ENCODE measurements at places on chromosomes 7 and 10. TPM values are rescaled to one million over a fixed set of nuclear protein-coding genes. Genes with fewer than 3 reads are reported as not detected.

DNA sequence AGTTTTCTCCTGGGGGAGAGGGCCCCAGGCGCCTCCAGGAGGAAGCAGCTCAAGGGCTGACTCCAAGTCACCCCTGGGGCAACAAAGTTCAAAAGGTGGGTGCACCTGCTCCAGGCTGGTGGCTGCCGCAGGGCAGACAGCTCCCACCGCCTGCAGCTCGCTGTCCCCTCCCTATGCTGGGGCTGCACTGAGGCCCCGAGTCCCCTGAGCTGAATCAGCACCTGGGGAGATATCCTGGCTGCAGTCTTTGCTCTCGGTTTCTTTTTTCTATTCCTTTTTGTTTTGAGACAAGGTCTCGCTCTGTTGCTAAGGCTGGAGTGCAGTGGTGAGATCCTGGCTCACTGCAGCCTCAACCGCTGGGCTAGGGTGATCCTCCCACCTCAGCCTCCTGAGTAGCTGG, 183.4 kb downstream of the DNAJB6 start:
- no peak for DNase-seq

PIK3CG gene
- total RNA-seq, result not detected

DNAH11 gene
- total RNA-seq, result 0.06 TPM

GRCh38 chr7:52565974-52566373, 469.5 kb upstream of the POM121L12 start:
- DNase-seq, result no peak

GRCh38 chr7:130356121-130356875, 11.7 kb downstream of the CPA5 start:
- peak; percentile 96 for DNase-seq

- DNase-seq, result no peak
Measured at GRCh38 chr7:11466517-11467105, 365.4 kb downstream of the THSD7A start.

Data from Caki2 (cell line).